ENCODE measurements at places on chromosomes 7 and 10. TPM values are rescaled to one million over a fixed set of nuclear protein-coding genes. Genes with fewer than 3 reads are reported as not detected.

The UBE2H gene
- 117 TPM for total RNA-seq

The ASB10 gene
- not detected for total RNA-seq

The SEMA3D gene
- 1.9 TPM for total RNA-seq

GRCh38 chr10:24307696-24308485 lies 99.0 kb downstream of the KIAA1217 start:
- no peak for DNase-seq

The NPY4R2 gene
- total RNA-seq, result 0.29 TPM

The TBXAS1 gene
- 35.2 TPM for total RNA-seq

The GLI3 gene
- total RNA-seq, result 25.5 TPM

- DNase-seq, result no peak
Measured at GRCh38 chr7:129285111-129285510, 60.3 kb downstream of the AHCYL2 start.

- no peak for DNase-seq
Measured at GRCh38 chr10:90937645-90938258, 16.9 kb upstream of the ANKRD1 start.

DNA sequence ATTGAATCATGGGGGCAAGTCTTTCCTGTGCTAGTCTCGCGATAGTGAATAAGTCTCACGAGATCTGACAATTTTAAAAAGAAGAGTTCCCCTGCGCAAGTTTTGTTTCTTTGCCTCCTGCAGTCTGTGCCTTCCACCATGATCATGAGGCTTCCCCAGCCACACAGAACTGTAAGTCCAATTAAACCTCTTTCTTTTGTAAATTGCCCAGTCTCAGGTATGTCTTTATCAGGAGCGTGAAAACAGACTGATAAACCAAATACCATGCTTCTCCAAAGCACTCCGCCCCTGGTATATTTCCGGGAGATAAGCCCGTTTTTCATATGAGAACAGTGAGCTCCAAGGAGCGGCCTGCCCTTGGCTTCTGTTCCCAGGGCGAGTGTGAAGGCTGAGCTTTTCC lies 118.9 kb downstream of the EVX1 start:
- DNase-seq, result no peak

GRCh38 chr10:67098461-67098860 lies 172.6 kb downstream of the LRRTM3 start:
- no peak for DNase-seq

The OPN4 gene
- not detected for total RNA-seq

Measured in mesenteric fat pad (tissue), 1 donor.